ENCODE measurements at places on chromosomes 2 and 18.
A peak's percentile ranks its signal among the peaks of the same experiment; 100 is the strongest.

DNA sequence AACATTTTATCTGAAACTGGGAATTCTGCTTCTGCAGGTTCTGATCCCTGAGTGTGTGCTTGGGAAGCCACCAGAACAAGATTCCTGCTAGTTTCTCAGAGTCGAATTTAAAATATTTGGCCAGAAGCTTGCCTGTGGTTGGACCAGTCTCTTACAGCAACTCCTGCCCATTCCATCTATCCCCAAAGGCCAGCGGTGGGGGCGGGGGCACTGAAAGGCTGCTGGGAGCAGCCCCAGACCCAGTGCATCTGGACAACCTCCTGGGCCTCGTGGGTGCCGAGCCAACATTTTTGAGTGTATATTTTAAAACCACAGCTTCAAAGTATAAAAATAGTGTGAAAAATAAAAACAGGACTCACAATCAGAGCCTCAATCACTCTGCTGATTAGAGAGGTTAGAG lies 38.6 kb upstream of the ZFP36L2 start:
- no peak for DNase-seq

- peak; percentile 52 for DNase-seq
Measured at GRCh38 chr18:55489034-55489986, 98.7 kb downstream of the TCF4 start.

DNA sequence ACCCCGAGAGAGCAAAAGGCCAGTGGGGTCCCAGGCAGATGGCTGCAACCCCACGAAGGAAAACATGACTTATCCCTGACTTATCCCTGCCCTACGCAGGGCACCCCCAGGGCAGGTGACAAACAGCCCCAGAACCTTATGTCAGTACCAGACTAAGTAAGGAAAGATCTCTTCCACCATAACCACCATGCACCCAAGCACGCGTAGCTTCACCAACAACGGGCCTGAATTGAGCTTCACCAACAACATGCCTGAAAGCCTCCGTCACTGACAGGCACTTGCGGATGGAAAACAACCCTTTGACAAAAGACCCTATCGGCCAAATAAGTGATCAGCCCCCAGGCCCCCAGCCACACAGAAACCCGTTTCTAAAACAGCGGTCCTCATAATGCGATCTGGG lies 34.1 kb downstream of the HDAC4 start:
- DNase-seq, result peak; percentile 8

DNA sequence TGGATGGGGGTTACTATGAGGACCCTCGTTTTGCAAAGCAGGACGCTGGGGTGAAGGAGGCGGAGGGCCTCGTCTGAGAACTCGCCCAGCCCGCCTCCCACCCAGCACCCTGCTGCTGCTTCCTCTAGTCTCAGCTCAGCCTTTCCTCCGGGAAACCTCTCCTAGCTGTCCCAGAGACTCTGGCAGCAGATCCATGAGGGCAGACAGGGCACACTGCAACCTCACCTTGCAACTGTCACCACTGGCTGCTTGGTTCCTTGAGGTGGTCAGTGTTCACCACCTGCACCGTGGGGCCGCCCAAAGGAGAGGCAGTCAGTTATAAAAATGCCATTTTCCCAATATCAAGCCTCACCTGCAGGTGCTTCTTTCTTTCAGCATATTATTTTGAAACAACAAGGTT lies 45.6 kb downstream of the PARD6G start:
- DNase-seq, result no peak

DNA sequence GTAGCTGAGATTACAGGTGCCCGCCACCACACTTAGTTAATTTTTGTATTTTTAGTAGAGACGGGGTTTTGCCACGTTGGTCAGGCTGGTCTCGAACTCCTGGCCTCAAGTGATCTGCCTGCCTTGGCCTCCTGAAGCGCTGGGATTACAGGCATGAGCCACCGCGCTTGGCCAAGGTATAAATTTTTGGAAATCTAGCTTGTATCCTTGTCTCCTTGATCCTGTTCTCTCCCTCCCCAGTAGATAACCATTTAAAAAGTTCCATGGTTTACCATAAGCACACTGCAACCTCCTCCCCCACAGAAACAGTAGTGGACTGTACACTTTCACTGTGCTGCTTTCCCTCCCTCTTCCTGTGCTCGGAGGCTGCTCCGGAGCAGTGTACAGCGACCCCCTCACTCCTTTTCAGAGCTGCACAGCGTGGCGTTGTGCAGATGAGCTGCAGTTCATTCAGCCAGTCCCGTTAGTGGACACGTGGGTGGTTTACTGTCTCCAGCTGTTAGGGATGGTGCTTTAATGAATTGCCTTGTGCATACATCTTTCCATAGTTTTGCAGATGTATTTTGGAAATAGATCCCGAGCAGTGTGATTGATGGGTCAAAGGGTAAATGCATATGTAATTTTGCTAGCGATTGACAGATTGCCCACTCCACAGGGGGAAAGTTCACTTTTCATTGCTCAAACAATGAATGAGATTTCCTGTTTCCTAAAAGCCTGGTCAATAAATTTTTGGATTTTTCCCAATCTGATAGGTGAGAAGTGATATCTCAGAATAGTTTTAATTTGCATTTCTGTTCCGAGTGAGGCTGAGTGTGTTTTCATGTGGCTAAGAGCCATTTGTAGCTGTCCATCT lies 14.8 kb downstream of the ASB1 start:
- no peak for DNase-seq

GRCh38 chr2:209305026-209305425 lies 118.8 kb upstream of the MAP2 start:
- no peak for DNase-seq

GRCh38 chr18:10453806-10454680 lies at the start of gene APCDD1:
TSS of gene APCDD1 (plus strand) at chr18:10454635. CDS start at chr18:10454982, 347 bp downstream.
- no peak for DNase-seq

DNA sequence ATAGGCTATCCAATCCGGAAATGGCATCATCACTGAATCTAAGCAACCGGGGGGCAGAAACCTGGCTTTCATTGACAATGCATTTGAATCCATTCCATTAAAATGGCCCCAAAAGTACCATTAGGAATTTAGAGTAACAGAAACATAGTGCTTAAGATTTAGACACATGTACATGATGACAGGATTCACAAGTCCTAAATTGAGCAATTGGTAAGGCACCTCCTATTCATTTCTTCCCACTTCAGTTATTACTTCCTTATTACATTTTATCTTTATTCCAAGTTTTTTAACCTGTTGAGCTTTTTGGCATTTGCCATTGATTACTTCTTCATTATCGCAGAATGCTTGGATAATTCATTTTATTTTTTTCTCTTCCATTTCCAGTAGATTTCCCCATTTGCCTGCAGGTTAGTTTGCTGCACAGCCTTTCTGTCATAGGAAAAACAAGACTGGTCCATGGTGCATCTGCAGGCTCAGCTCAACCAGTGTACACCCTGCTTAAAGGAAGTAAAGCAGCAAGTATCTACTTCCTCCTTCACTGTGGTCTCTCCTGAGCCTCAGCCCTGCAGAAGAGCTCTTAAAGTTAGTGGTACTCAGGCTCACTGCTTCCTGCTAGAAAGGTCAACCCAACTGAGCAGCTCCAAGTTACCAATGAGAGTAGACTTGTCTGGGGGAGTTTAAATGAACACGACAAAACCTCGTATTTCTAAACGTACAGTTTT lies 89.2 kb downstream of the DOCK10 start:
- no peak for DNase-seq

GRCh38 chr2:149184991-149185390 lies 145.4 kb upstream of the LYPD6 start:
- no peak for DNase-seq

DNA sequence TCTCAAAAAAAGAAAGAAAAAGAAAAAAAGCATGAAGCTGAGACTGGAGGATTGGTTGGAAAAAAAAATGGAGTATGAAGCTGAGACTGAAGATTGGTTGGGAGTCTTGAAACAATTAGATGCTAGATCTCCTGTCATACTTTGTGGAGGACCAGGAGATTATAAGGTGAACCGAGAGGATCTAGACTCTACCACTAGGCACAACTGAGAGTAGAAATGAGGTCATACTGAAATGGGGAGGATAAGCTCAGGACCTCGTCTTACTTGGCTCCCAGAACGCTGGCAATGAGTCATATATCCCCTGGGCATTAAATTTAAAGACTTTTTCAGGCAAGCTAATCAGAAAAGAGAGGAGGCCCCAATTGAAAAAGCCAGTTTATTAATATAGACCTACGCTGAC lies 3.3 kb upstream of the ORC2 start:
- DNase-seq, result no peak

DNA sequence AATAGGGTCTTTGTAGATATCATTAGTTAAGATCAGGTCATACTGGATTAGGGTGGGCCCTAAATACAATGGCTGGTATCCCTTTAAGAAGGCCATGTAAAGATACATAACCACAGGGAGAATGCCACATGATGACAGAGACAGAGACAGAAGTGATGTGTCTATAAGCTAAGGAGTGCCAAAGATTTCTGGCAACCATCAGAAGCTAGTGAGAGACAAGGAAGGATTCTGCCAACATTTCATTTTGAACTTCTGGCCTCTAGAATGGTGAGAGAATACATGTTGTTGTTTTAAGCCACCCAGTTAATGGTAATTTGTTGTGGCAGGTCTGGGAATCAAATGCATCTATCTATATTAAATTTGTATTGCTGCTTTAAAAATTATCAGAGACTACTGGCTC lies 185.5 kb upstream of the CYRIA start:
- no peak for DNase-seq

- DNase-seq, result no peak
Measured at GRCh38 chr18:48859311-48860268, 91.2 kb downstream of the SMAD7 start.

DNA sequence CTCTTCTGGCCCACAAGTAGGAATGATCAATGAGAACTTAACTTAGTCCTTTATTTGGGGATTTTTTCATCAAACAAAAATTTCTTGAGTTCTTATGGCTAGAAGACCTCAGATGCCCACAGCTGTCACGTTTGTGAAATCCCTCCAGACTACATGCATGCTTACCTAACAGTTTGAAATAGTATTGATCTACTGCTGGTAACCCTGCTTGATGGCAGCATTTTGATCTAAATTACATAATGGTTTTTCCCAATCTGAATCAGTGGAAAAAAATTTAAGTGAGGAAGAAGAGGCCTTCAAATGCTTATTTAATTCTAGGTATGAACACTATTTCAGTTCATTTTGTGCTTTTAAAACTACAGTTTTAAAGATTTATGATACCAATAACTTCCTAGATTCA lies 13.9 kb downstream of the ERMN start:
- DNase-seq, result no peak

DNA sequence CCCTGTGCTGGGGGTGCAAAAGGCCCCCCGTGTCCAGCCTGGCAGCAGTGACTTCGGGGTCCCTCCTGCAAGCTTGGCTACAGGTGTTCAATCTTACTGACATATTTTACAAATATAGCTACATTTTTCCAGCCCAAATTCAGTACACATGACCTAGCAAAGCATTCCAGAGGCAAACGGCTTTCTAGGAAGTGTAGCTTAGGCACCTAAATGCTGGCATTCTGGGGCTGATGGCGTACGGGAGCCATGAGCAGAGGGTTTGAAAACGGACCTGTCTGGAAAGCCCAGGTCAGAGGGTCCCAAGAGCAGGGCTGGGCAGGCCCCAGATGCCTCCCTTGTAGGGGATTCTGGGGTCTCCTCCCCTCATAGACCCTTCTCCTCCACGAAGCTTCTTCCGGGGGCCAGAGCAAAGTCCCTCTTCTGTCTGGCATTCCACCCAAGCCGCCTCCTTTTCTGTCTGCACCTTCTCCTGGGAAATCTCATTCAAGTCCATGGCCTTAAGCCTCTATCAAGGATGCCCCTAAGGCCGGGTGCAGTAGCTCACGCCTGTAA lies 63.3 kb upstream of the ASAP2 start:
- no peak for DNase-seq

GRCh38 chr2:217643789-217644301 lies 358.9 kb downstream of the TNS1 start:
- DNase-seq, result no peak

Measured in activated T-cell treated with anti-CD3 and anti-CD28 coated beads, Interleukin-2, amount 50 U/mL, for 48 hours (primary cell).